ENCODE measurements at places on chromosomes 1 and 21.

- DNase-seq: no peak
Observed at GRCh38 chr1:171139890-171140289, 45.2 kb upstream of the FMO2 start.

DNA sequence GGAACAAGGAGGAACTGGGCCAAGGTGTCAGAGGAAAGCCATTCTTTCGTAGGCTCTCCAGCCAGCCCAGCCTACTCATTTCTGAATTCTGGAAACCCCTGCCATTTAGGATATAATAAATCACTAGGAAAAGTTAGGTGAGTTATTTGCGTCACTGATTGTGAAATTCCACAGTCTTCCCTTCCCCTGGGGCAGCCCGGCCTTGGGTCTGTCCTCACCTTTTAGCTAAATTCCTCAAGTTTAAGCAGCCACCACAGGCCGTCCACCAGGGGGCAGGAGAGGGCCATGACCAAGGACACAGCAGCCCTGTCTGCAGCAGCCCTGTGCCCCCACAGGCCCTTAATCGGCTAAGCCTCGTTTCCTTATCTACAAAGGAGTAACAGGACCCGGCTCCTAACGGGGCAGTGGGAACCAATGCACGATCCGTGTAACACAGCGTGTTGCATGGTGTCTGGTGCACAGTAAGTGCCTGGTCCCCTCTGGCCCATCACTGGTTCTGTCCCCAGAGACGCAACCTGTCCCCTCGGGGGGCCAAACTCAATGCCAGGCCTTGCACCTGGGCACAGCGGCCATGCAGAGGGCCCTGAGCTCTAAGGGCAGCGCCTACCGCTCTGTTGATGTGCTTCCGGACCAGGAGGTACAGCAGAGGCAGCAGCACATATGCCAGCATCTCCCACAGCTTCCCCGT is 18.1 kb downstream of the GPR157 start:
- peak; percentile 86 for DNase-seq

DNA sequence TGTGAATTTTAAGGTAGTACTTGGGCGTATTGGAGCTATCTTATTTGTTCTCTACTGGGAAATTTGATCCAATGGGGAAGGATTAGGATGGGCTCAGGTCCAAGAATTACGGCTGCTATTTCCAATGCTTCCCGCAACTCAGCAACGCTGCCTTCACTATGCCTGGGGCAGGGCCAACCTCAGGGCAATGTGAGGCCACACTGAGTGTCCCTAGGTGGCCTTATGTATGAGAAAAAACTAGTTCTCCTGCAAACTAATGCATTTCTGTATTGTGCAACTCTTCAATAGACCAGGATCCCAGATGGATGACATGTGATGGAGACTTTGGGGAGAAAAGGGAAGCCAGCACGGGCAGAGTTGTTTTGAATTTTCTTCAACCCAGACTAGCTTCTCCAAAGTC is 168.1 kb downstream of the DUSP10 start:
- DNase-seq: no peak

GRCh38 chr1:30929135-30929889 is 20.8 kb upstream of the SDC3 start:
- DNase-seq: peak; percentile 51

GRCh38 chr1:226511296-226511695 is 37.3 kb upstream of the STUM start:
- DNase-seq: no peak

DNA sequence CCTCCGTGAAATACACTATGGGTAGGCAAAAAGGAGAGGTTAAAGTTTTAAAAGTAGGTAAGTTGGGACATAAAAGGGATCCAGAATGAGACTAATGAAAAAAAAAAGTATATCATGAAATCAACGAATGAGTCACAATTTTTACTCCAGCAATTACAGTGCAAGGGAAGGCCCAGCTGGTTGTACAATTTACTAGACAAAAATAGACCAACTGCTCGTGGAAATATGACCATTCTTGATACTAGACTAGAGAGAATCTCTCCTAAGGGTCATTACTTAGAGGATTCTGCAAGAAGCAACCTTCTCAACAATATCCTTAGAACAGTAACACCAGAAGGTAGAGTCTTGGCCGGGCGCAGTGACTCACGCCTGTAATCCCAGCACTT is 55.1 kb upstream of the EFHD2 start:
- DNase-seq: no peak

DNA sequence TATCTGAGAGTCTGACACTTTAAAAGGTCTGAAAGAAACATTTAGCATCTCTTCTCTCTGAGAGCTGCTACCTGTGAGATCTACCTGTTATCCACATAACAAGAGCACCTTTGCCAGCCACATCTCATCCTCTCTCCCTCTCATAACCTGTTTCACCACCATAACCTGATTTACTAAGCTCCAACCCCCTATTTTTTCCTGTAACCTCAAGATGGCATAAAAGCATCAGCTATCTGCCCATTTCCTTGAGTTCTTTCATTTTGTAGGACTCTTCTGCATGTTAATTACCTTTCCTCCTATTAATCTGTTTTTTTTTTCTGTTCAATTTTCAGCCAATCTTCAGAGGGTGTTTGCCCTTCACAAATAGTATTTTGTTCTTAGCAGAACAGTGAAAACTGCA is 136.5 kb upstream of the KCNK1 start:
- no peak for DNase-seq

DNA sequence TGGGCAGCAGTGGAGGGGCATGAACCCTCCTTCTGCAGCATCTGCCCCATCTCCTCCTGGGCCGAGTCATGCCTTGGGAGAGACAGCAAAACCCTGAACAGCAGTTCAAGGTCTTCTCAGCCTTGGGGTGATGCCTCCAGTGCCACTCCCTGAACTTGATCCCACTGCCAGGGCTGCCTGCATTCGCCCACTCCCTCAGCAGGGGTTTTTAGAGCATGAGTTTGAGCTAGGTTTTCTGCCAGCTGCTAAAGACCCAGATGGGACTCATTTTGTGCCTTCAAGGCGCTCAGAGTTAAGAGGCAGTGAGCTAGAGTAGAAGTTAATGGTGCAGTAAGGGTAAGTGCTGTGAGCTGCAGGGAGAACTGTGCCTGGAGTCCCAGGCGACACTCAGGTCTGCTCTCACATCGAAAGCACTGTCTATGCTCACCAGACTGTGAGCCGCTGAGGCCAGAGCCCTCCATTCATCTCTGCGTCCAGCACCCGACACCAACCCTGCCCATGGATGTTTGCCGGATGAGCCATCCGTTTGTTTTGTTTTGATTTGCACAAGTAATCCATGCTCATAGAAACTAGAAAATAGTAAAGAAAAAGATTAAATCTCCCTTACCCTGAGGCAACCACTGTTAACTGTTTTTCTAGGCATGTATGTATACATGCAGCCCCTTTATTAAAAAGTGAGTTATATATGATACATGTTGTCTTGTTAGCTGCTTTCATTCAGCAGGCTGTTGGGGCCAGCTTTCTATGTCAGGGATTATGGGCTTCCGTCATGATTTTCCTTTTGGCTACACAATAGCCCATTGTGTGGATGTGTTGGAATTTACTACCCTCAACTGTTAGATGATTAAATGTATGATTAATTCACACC is 67.8 kb downstream of the VPS26C start:
- DNase-seq: no peak

- no peak for DNase-seq
Observed at GRCh38 chr1:51910221-51911000, 31.9 kb upstream of the NRDC start.

GRCh38 chr1:69994241-69994640 is 211.1 kb downstream of the LRRC40 start:
- no peak for DNase-seq

DNA sequence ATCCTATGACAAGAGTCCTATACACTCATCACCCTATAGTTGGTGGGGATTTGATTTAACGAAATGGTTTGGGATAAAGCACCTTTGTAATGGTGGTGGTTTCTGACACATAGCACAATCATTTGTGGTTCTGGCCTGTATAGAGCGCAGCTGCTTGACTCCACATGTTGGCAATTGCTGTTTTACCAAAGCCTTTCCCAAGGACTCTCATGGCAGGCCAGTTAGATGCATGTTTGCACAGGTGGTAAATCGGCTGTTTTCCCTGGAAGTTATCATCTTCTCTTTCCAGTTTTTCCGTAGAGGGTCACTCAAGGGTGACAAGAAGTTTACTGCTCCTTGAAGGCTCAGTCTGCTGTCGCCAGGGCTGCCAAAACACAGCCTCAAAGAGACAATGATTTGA is 17.1 kb upstream of the XPR1 start:
- DNase-seq: no peak

DNA sequence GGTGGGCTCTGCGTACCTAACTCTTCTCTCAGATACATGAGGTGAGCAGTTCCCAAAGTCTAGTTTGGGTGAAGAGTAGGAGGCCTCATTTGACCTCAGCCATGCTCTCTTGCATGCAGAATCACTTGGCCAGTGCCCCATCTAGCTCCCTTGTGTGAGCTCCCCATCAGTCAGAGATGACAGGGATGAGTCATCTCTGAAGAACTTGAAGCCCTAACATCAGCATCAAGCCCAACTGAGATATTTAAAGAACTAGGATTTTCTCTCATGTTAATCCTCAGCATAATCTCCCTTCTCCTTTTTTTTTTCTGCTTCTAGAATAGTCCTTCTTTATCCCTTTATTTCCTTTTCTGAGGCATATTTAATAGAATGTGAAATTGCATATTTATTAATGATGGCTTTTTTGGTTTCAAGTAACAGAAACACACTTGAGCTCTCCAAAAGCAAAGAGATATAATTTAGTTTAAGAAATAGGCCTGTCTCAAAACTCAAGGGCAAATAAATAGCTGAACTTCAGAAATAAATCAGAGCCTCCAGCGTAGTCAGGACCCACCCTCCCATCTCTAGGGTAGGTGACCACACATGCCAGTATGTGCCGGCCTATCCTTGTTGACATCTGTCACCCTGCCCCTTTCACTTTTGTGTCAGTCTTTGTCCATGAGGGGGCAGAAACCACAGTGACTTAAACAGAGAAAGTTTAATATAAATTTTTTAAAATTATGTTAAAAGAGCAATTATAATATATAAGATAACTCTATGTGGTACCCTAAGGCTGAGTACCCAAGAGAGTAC is 112.3 kb downstream of the TSEN15 start:
- DNase-seq: no peak

Measured in activated naive CD4-positive, alpha-beta T cell treated with anti-CD3 and anti-CD28 coated beads, Interleukin-2, amount 50 U/mL, for 16 hours (primary cell).